ENCODE measurements at places on chromosomes 7 and 10. TPM values are rescaled to one million over a fixed set of nuclear protein-coding genes. Genes with fewer than 3 reads are reported as not detected.

The GPR15LG gene
- not detected for total RNA-seq

The HMX2 gene
- not detected for total RNA-seq

The VAX1 gene
- not detected for total RNA-seq

The CNPY1 gene
- total RNA-seq: not detected

The GLUD1 gene
- 118 TPM for total RNA-seq

The ZNRF2 gene
- 21.1 TPM for total RNA-seq

The TAS2R5 gene
- 5.0 TPM for total RNA-seq

The FGFR2 gene
- 5.8 TPM for total RNA-seq

The OR2A42 gene
- total RNA-seq: not detected

The NUDT1 gene
- total RNA-seq: 11.1 TPM

The PNLIPRP3 gene
- not detected for total RNA-seq

The INSYN2A gene
- not detected for total RNA-seq

The EPDR1 gene
- 35.6 TPM for total RNA-seq

The MYOZ1 gene
- 3.2 TPM for total RNA-seq

The IL6 gene
- 13.1 TPM for total RNA-seq

The CPA2 gene
- total RNA-seq: 0.72 TPM

The EIF3A gene
- total RNA-seq: 86.7 TPM

The CAV1 gene
- 230 TPM for total RNA-seq

The MSANTD7 gene
- total RNA-seq: 7.0 TPM

The ZP3 gene
- 1.5 TPM for total RNA-seq

The RAPGEF5 gene
- 77.1 TPM for total RNA-seq

The GNGT1 gene
- total RNA-seq: not detected

The RBP4 gene
- total RNA-seq: 9.4 TPM

The NKX1-2 gene
- not detected for total RNA-seq

The BBIP1 gene
- 36.2 TPM for total RNA-seq
